Inflammatory macrophage treated with lipopolysaccharide for 1 hour (primary cell): ENCODE measurements at places on chromosomes 16 and 17.
A peak's percentile ranks its signal among the peaks of the same experiment; 100 is the strongest.

GRCh38 chr17:17440010-17440843, 36.6 kb upstream of the MED9 start:
- DNase-seq, result peak; percentile 94

GRCh38 chr17:3890082-3890877, 2.6 kb downstream of the CAMKK1 start:
- peak; percentile 55 for DNase-seq

DNA sequence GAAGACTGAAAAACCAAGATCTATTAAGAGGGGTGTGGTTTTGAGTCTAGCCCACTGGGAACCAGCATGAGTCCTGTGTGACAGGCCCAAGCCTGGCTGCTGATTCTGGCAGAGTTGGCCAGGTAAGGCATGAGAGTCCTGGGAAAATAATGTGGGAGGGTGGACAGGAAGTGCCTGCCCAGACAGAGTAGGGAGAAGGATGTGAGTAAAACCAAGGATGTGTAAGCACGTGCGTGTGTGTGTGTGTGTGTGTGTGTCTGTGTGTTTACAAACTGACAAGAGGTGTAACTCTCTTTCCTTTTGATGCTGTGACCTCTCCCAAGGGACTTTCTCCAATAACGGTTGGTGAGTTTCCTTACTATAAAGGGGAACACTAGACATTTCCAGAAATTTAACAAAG, 15.6 kb upstream of the TEX2 start:
- no peak for DNase-seq

GRCh38 chr17:61783556-61784304, 79.6 kb downstream of the BRIP1 start:
- no peak for DNase-seq

- DNase-seq, result no peak
Observed at GRCh38 chr17:14330492-14330962, 29.6 kb downstream of the HS3ST3B1 start.

GRCh38 chr17:8155996-8156245, 3.7 kb upstream of the PER1 start:
- DNase-seq, result no peak

GRCh38 chr17:2055292-2056205, 646 bp downstream of the HIC1 start:
- no peak for DNase-seq

DNA sequence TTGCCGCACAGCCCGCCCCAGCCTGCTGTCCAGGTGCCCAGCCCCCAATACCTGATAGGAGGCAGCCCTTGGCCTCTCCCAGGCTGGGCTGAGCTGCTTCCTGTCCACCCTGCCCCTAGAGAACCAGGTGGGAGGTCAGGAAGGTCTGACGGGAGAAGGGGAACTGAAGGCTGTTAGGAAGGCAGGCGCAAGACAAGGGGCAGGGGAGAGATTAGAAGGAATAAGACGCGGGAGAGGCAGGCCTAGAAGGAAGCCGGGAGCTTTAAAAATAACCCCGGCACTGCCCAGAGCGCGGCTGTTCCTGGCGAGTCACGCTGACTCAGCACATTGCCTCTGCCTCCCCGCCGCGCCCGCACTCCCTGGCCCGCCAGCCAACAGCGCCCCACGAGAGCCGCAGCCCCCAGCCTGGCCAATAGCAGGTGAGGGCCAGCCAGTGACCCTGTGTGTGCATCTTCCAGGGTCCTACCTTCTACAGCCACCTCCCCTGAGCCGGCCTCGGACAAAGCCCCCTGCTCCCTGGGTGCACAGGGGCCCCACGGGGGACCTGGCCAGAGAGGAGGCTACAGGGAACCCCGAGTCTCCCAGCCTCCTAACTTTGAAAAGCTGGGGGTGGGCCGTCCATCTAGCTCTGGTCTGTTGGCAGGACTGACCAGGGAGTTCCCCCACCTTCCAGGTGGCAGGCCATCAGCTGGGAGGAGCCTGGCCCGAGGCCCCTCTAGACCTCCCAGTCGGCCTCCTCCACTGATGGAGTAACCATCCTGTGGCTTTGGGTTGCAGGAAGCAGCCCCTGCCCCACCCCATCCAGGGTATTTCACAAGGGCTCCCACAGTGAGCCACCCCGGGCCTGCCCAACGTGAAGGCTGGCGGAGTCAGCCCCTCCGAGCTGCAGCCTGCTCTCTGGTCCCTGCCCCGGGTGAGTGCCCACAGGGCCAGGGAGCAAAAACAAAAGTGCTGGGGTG, 4.0 kb downstream of the MAFG start:
- peak; percentile 79 for DNase-seq

DNA sequence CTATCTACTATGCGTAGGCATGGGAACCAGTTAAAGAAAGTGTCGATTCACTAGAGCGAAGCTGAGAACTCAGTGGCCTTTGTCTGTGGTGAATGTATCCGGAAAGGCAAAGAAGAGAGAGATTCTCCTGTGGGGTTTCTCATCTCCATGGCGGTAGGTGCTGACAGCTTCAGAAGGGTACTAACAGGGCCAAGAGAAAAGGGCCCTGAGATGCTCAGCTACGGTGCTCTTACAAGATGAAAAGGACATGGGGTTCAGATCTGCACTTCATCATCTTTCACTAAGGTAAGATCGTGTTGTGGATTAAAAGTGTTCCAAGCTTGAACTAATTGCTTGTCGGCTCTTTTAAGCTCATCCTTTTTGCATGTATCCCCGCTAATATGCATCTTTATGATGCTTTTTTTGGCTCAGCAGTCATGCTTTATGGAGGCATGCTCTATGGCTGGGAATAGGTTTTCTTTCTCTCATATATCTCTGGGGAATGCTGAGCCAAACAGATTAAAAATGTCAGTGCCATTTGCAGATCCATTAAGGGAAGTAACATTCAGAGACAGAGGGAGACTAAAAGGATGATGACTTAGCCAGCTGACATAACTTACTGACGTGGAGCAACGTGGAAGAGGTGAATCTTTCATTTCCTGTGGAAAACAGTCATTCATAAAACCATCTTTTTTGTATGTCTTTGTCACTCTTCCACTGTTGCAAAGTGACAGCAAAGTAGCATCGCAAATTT, 29.9 kb downstream of the KCNJ16 start:
- DNase-seq, result no peak

DNA sequence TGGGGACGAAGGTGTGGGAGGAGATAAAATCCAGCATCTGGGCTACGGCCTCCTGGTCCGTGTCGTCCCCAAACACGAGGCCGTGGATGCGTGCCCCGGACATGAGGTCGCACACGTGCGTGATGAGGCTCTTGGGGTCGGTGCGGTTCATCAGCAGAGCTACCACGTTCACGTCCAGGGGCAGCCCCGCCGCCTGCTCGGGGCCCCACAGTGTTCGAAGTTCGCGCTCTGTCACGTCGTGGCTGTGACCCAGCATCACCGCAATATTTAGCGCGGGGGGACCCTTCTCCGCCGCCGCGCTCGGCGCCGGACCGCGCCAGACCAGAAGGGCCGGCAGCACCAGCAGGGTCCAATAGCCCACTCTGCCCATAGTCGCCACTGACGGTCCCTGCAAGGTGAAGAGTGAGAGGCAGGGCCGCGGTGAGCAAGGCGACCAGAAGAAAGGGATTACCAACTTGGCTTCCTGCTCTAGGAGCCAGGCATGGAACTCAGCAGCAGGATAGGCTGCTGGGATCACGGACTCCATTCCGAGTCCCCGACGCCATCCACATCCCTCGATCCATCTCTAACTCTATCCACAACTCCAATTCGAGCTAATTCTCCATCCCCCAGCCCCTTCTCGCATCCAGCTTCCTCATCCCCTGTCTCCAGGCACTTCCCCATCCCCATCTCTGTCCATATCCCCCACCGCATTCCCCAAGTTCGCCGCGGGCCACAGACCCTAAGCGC, 2.0 kb downstream of the GRIN2A start:
- DNase-seq, result no peak

GRCh38 chr16:66832661-66833305, 2.0 kb upstream of the NAE1 start:
- no peak for DNase-seq

GRCh38 chr17:73696251-73696650, 52.0 kb upstream of the SDK2 start:
- DNase-seq, result no peak

GRCh38 chr16:2478279-2478678, 3.4 kb downstream of the TBC1D24 start:
- DNase-seq, result no peak

GRCh38 chr17:76843703-76844484, 24.3 kb upstream of the MGAT5B start:
- no peak for DNase-seq

DNA sequence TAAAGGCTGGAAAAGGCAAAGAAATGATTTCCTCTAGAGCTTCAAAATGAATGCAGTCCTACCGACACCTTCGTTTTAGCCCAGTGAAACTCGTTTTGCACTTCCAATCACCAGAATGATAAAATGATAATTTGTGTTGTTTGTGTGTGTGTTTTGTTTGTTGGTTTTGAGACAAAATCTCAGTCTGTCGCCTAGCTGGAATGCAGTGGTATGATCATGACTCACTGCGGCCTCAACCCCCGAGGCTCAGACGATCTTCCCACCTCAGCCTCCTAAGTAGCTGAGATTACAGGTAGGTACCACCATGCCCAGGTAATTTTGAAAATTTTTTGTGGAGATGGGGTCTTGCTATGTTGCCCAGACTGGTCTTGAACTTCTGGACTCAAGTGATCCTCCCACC, 3.4 kb upstream of the EVPLL start:
- DNase-seq, result no peak

DNA sequence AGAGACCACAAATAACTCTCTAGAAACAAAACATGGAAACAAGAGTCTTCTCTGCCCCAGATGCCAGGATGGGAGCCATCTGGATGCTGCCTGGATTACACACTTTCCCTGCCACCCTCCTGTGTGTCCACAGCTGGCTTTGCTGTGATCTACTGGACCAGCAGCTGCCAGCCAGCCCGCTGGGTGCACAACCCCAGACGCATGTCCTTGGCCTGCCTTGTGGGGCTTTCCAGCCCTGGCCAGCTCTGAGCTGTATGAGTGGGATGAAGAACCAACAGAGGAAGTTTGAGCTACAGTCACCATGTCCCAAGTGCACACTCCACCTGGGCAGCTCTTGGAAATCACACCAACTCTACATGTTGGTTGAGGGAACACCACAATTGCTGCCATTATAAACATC, 57.0 kb upstream of the TNRC6C start:
- DNase-seq, result peak; percentile 69

DNA sequence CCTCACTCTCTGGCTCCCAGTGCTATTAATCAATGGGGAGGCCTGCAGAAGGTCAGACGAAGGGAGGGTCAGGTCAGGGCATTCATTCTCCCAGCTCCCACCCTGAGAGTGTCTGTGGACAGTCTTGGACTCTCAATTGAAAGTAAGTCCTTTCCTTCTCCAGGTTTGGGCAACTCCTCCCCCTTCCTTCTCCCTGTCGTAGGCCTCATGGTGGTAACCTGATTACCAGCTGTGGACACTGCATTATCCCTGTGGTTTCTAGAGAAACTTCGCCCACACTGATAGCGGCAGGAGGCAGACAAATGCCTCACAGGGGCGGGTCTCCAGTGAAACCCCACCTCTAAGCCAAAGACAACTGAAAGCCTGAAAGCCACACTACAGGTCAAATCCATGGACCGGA, 57.7 kb upstream of the SLC25A19 start:
- peak; percentile 49 for DNase-seq

GRCh38 chr16:64398793-64399192, 723.1 kb downstream of the CDH11 start:
- no peak for DNase-seq

- DNase-seq, result no peak
Observed at GRCh38 chr17:80838311-80839025, 153.2 kb upstream of the CHMP6 start.

DNA sequence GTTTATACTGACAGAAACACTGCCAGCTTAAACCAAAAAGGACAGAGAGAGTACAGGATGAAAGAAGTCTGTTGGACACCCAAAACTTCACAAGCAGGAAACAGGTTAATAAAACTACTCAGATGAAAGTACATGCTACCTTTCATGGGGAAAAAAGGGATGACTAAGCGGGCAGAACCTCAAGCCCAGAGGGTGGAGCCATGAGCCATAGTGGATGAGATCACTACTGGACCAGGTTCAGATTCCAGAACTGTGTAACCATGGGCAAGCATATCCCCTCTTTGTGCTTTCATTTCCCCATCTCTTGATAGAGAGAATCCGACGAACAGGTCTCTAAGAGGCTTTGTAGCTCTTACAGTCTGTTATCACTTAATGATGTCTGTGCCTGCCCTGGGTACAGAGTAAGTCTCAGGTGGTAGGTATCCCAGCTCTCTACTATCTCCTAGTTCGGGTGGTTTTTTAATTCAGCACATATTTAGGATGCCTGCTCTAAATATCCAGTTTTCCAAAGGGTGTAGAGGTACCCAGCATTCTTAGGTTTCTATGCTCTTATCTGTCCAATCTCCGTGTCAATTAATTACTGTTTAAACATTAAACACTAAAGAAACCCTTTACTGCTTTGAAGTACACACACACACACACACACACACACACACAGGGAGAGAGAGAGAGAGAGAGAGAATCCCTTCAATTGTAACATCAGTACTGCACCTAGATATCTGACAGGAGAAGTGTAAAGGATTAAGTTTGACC, 206.7 kb downstream of the ZNF423 start:
- no peak for DNase-seq

DNA sequence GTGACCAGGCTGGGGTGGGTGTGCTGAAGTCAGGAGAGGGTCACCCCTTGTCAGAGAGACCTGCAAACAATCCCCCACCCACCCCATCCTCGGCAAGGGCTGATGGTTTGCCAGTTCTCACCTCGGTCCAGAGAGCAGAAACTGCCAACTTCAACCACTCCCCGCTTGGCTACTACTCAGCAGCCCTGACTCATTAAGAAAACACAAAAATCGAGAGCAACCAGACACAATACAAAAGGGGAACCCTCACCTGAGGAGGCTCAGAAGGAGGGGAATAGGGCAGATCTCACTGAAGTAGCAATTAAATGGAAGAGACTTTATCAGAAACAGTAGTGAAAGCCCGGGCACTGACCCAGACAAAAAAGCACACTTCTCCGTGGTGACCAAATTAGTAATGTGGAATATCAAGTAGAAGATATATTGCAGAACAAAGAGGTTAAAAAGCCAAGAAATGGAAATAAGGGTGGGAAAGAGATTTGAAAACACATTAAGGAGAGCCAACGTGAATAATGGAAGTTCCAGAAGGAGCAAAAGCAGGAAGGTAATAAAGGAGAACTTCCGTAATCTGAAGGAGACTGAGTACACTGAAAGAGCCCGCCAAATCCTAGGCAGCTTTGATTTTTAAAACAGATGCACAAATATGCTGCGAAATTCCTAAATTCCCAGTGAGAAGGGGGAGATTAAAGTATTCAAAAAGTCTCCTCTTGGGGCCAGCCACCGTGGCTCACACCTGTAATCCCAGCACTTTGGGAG, 23.6 kb downstream of the CENPV start:
- DNase-seq, result no peak

- no peak for DNase-seq
Observed at GRCh38 chr17:49589577-49589927, 13.9 kb downstream of the NXPH3 start.

- no peak for DNase-seq
Observed at GRCh38 chr17:59413014-59413766, 81.7 kb downstream of the YPEL2 start.

- DNase-seq, result no peak
Observed at GRCh38 chr16:85396879-85397871, 215.9 kb upstream of the GSE1 start.

- DNase-seq, result no peak
Observed at GRCh38 chr17:41101586-41102259, at the start of gene KRTAP4-16. KRTAP4-16 (minus strand) TSS chr17:41102209; CDS start chr17:41102209, 0 bp downstream.

- no peak for DNase-seq
Observed at GRCh38 chr17:43820759-43821158, 12.2 kb downstream of the MPP3 start.

- DNase-seq, result no peak
Observed at GRCh38 chr16:81491541-81492188, 47.1 kb downstream of the CMIP start.
